Naive thymus-derived CD4-positive, alpha-beta T cell (primary cell): ENCODE measurements at places on chromosomes 3 and 15. TPM values are rescaled to one million over a fixed set of nuclear protein-coding genes. Genes with fewer than 3 reads are reported as not detected.

Gene C3orf20
- total RNA-seq: 0.11 TPM

Gene KBTBD13
- total RNA-seq: not detected

Gene LRRC34
- total RNA-seq: 0.42 TPM

Gene BDH1
- 73.9 TPM for total RNA-seq

Gene CNTN4
- not detected for total RNA-seq

Gene SHC4
- not detected for total RNA-seq

Gene RIOX2
- total RNA-seq: 17.8 TPM

Gene SMCO1
- not detected for total RNA-seq

Gene CPNE4
- total RNA-seq: not detected

Gene ARHGEF26
- 0.13 TPM for total RNA-seq

Gene SMAD3
- total RNA-seq: 27.4 TPM

Gene PTX3
- 4.8 TPM for total RNA-seq

Gene PIGB
- 25.5 and 29.6 TPM in 2 replicates for total RNA-seq

Gene CFAP92
- total RNA-seq: 1.4 TPM

Gene PCLAF
- total RNA-seq: 0.85 TPM

Gene OSTN
- not detected for total RNA-seq

Gene ERC2
- total RNA-seq: not detected

Gene PLAAT1
- total RNA-seq: not detected

Gene CCDC191
- 7.6 TPM for total RNA-seq

Gene WDR49
- 0.11 TPM for total RNA-seq

Gene LTK
- 2.2 TPM for total RNA-seq

Gene CPNE9
- total RNA-seq: 0.16 TPM

Gene CHRNA3
- not detected in 2 replicates for total RNA-seq
